ENCODE measurements at places on chromosomes 4 and X.

GRCh38 chr4:54574500-54574899 is 83.3 kb upstream of the KIT start:
- DNase-seq: no peak

- no peak for DNase-seq
Measured at GRCh38 chrX:47327902-47328301, 42.5 kb upstream of the ZNF157 start.

DNA sequence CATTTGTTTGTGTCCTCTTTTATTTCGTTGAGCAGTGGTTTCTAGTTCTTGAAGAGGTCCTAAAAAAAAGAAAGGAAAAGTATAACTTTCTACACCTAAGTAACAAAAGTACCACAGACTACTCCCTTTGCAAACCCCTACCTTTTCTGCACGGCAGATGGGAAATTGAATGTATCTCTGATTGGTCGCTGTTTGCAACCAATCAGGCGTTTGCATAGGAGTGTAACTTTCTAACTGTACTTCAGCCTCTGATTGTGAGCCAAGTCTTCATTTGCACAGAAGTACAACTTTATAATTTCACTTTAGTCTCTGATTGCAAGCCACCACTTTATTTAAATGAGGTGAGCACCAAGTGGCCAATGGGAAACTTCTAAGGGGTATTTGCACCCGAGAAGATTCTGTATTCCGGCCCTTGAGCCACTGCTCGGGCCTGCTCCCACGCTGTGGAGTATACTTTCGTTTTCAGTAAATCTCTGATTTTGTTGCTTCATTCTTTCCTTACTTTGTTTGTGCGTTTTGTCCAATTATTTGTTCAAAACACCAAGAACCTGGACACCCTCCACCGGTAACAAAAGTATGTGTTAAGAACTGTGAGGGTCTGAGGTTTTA is 40.3 kb upstream of the FHL1 start:
- no peak for DNase-seq

- DNase-seq: no peak
Measured at GRCh38 chr4:128350449-128351045, 62.9 kb upstream of the PGRMC2 start.

- DNase-seq: no peak
Measured at GRCh38 chr4:101259876-101260275, 87.5 kb downstream of the PPP3CA start.
